ENCODE measurements at places on chromosomes 13 and 19. TPM values are rescaled to one million over a fixed set of nuclear protein-coding genes. Genes with fewer than 3 reads are reported as not detected.

Gene KMT5C
- total RNA-seq = 21.9 TPM

Gene CGB3
- not detected for total RNA-seq

Gene PCDH8
- not detected for total RNA-seq

Gene BRME1
- 5.4 TPM for total RNA-seq

GRCh38 chr19:53246498-53246897 is 8.2 kb downstream of the ZNF677 start:
- no peak for DNase-seq

DNA sequence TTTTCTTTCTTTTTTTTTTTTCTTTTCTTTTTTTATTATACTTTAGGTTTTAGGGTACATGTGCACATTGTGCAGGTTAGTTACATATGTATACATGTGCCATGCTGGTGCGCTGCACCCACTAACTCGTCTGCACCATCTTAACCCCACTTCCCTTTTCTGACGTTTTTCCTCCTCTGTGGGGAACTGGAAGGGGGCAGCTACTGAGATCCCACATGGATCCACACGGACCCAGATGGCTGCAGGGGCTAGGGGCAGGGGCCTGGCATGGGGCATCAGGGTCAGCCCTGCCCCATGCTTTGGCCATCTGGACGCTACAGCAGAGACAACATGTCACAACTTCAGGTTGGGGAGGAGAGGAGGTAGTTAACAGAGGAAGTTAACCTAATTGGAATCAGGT is 54.3 kb downstream of the RUBCNL start:
- DNase-seq = no peak

DNA sequence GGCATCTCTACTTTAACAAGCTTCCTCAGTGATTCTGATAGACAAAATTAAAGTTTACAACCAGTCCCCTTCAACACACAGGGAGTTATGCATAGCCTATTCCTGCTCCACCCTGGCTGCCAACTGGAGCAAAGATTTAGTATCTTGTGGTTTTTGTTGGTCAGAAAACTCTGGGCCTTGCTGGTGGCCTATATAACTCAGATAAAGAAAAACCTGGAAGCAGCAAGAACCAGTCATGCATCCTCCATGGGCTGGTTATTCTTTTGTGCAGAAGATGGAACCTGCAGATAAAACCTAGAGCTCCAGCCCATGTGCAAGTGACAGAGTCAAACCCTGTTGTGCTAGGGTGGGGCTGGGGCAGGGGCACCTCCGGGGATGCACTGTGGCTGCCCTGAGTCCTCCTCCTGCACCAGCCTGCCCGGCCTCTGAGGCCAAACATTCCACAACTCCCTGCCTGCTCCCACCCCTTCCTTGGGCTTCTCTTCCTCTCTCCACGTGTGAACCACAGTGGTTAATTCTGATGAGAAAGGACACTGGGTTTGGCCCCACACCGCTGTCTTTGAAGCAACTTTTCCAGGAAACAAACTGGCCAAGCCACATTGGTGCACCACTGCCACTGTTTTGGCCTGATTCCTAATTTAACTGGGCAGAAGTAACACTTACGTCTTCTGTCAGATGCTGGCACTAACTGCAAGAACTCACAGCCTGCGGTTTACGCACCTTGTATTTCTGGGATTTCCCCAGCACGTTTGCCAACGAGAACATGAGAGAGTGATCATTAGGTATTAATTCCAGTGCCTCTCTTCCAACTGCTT is 23.3 kb upstream of the GGACT start:
- no peak for DNase-seq

GRCh38 chr13:108785844-108786243 is 156.4 kb downstream of the MYO16 start:
- DNase-seq = no peak

DNA sequence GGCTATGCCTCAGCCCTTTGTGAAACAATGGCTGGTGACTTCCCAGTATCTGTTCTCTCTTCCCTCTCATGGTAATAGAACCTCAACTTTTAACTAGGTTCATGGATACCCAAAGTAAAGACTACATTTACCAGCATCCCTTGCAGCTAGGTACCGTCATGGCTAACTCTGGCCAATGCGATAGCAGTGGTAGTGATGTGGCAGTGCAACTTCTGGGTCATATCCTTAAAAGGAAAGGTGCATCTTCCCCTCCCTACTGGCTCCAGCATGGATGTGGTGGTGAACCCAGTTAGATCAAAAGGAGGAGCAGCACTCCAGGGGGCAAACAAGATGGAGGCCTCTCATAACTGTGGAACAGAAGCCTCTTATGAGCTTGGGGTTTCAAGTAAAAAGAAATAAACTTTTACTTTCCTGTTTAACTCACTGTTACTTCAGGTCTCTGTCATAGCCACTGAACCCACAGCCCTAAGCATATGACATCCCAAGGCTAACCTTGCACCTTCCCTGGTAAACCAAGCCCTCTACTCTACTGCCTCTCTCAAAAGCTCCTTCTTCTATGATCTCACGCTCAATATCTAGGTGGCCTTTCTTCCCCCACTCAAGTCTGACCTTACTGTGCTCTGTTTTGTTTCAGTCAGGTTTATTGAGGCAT is 104.4 kb downstream of the DOCK9 start:
- no peak for DNase-seq

DNA sequence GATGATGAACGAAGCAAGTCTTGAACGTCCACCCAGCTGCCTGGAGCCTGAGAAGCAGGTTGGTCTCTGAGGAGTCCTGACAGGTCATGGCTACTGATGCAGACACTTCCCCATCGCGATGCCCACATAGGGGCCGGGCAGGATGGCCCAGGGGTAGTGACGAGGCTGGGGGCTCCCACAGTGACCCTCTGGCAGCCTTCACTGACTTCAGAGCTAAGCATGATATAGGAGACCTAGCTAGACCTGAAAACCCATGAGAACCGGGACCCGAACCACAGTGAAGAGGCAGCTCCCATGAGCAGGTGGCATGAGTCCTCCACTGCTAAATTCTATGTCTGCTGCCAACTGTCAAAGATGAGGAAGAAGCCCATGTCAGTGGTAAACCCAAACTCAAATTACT is 91.7 kb downstream of the RNASEH2B start:
- DNase-seq = no peak

- no peak for DNase-seq
These were observed 1.7 kb downstream of the YJEFN3 start for GRCh38 chr19:19530423-19530804.

All from PC-3 (cell line).